ENCODE measurements at places on chromosomes 3 and 15. TPM values are rescaled to one million over a fixed set of nuclear protein-coding genes. Genes with fewer than 3 reads are reported as not detected.

The FOXB1 gene
- total RNA-seq = not detected

The CEP19 gene
- total RNA-seq = 2.9 TPM

The SH2D7 gene
- not detected for total RNA-seq

The PIF1 gene
- total RNA-seq = 19.2 TPM

The GCNT3 gene
- total RNA-seq = 153 TPM

The TMEM207 gene
- not detected for total RNA-seq

The LMAN1L gene
- total RNA-seq = not detected

The UROC1 gene
- not detected for total RNA-seq

The CCK gene
- total RNA-seq = 1.2 TPM

The KNL1 gene
- 5.1 TPM for total RNA-seq

The STRA6 gene
- total RNA-seq = 80.9 TPM

The ASB14 gene
- total RNA-seq = not detected

The GP9 gene
- not detected for total RNA-seq

The SMAD3 gene
- total RNA-seq = 202 TPM

The GRK7 gene
- not detected for total RNA-seq

The MRPL47 gene
- 36.9 TPM for total RNA-seq

The C2CD4A gene
- total RNA-seq = 0.05 TPM

The TM4SF1 gene
- total RNA-seq = 1,908 TPM

The SLTM gene
- 71.4 TPM for total RNA-seq

The ZBBX gene
- not detected for total RNA-seq

The ALDH1A3 gene
- total RNA-seq = 19.5 TPM

All from A549 treated with CORT108297 at 1 μM for 4 hours (cell line).